Suppressor macrophage treated with lipopolysaccharide for 1 hour (primary cell): ENCODE measurements at places on chromosomes 2 and 18.
A peak's percentile ranks its signal among the peaks of the same experiment; 100 is the strongest.

DNA sequence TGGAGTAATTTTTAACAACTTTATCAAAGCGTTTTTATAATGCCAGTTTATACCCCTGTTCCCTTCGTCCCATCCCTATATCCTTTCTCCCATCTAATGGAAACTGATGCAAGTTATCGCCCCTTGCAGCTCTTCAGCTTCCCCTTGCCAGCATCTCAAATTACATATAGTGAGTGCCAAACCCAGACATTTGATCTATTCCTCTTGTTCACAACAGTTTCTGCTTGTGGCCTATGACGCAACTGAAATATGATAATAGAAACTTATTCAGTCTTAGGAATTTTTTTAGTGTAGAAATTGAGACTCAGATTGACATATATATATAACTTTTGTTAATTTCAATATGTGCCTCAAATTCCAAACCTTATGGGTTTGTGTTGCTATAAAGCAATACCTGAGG lies 562.2 kb upstream of the VWC2L start:
- no peak for DNase-seq

- peak; percentile 56 for DNase-seq
Measured at GRCh38 chr2:36380624-36381481, 25.3 kb downstream of the CRIM1 start.

- DNase-seq, result no peak
Measured at GRCh38 chr2:86815611-86816010, 24.9 kb upstream of the CD8A start.

- no peak for DNase-seq
Measured at GRCh38 chr18:36155851-36156757, 26.4 kb downstream of the ELP2 start.

- DNase-seq, result no peak
Measured at GRCh38 chr2:42351864-42352263, 9.2 kb downstream of the COX7A2L start.

DNA sequence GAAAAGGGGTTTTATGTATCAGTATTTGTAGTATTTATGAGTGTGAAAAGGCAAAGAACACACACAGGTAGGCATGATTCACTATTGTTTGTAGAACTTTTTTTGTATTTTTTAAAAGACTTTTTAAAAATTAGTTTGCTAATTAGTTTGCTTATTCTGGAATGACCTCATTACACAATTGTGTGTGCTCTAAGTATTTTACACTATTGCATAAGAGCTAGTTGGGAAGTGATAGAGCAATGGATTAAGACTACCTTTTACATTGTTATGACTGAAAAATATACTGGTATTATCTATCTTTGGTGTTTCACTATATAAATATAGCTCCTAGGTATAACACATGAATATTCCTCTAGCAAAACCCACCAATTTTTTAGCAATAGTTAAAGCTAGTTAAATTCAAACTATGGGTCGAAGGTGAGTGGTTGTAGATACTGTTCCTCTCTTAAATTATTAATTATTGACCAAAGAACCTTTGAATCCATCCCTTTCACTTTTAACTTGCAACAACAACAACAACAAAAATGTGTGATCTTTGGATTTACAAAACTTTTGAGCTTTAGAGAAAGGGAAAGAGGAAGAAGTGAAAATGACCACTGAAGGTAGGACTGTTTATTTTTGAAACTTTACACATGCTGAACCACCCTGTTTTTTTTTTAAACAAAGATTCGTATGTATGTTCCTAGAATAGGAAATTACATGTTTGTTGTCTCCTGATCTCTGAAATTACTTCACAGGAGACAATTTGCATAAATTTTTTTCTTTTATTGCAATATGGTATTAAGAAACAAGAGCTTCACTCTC lies 18.7 kb downstream of the ITPRID2 start:
- DNase-seq, result peak; percentile 65

DNA sequence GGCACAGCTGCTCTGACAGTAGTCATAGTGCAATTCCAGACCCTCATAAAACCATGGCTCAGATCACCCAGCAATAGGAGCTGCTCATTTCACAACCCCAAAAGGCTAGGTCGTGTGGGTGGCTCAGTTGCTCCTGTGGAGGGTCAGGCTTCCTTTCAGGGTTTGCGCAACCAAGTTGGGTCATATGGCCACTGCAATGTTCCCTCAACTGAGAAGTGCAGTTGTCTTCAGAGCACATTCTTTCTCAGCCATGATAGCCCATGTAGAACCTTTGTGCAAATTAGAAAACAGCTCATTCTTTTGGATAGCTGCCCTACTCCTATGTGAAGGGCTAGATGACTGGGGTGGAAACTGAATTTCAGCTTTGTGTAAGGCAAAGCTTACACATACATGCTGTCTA lies 3.2 kb downstream of the SERPINB13 start:
- peak; percentile 82 for DNase-seq

DNA sequence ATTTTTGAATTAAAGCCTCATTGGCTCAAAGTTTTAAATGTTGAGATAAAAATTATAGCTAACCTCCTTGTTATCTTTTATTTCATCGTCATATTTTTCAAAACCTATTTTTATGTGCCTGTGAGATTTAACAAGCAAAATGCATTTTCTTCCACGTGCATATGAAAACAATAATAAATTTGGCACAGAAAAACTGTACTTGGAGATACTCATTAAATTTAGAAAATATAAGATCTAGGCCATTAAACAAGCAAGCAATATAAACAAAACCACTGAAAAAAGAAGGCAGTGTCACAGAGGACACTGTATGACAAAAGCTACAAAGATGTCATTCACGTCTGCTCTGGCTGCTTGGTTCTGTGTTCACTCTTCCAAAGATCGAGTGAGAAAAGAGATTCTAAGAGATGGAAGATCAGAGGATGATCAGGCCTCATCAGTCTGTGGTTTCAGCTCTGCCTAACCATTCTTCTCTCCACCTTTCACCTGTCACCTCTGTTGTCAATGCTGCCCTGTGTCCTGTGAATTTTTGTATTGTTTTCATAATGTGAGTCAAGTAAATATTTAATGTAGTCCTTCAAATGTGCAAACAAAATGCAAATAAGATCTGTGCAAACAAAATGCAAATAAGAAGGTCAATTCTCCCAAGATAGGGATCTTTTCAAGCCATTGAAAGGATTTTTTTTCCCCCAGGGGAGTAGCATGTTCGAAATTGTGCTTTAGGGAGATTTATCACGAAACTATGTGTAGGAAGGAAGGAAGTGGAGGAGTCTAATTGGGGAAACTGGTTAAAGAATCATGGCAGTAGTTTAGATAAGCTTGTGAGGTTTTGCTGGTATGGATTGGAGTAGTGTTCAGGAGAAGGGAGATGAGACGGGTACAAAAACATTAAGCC lies 138.7 kb upstream of the RBMS1 start:
- no peak for DNase-seq

DNA sequence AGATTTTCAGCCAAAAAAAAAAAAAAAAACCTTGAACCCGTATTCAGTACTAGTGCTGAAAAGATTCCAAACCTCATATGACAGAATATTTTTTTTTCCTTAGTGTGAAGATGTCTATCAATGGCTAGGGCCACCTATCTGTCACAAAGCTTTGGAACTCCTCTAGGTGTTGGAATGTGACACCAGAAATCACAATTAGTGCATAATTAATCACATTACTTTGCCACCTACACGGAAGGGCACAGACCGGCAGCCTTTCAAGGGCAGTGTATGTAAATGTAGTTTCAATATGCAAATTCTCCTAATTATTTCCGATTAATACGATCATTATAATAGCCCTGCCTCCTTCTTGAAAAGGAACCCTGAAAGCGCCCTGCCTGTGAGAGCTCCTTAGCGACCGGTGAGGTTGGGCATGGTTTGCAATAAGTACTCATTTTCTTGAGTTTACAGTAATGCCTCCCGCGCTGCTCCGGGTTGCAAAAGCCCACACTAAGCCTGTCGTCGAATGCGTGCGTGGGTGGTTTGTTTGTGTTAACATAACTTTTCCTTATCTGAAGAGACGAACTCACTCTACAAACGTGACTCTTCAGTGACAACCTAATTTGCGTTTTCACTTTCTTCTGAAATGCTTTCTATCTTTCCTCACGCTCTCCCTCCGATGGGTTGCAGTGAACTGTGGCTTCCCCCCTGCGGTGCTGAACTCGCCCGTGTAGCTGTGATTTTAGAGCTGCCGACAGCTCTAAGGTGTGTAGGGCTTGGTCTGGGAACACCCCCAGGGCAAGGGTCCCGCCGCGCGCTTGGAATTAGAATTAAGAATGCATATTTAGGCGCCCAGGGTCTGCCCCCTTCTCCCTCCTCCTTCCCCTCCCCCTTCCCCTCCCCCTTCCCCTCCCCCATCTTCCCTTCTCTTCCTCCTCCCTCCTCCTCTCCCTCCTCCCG lies 765 bp upstream of the ID2 start:
- peak; percentile 93 for DNase-seq

DNA sequence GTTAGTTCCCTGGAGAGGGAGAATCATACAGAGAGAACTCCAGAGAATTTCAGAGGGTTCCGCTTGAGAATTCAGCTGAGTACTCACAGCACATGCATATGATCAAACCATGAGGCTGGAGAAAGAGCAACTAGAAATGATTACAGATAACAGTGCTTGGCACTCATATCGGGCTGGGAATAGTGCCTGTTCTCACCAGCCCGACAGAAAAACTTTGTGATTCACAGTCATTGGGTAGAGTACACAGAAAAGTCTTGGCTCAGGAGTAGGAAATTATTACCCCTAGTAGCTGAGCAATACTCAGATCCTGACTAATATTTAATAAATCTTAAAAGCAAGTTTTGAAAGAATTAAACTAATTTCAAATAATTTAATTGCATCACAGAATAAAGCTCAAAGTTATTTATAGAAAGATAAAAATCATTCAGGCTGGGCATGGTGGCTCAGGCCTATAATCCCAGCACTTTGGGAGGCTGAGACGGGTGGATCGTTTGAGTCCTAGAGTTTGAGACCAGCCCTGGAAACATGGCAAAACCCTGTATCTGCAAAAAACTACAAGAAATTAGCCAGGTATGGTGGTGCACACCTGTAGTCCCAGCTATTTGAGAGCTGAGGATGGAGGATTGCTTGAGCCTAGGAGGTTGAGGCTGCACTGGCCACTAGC lies 6.8 kb downstream of the WDPCP start:
- DNase-seq, result no peak

DNA sequence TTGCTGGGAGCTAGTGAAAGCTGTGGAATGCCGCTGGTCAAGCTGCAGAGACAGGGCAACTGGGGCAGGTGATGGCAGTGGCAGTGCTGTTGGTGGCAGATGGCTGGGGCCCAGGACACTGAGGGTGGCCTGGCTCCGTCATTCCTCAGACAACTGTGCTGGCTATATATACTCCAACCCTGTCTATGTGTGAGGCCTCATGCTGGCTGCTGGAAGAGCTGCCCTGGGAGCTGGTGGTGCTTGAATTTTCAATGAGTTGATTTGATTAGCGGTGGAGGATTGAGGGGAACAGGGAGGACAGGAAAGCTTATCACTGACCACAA lies 66.5 kb upstream of the TMEM200C start:
- DNase-seq, result no peak

DNA sequence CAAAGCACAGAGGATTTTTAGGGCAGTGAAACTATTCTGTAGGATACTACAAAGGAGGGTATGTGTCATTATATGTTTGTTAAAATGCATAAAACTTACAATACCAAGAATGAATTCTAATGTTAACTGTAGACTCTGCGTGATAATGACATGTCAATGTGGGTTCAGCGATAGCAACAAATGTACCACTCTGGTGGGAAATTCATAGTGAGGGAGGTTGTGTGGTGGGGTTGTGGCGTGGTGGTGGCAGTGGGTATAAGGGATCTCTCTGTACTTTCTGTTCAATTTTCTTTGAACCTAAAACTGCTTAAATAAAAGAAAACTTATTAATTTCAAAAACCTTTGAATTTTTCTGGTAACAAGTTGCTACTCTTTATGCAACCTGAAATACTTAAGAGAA lies 99.3 kb upstream of the SLC38A11 start:
- DNase-seq, result no peak

DNA sequence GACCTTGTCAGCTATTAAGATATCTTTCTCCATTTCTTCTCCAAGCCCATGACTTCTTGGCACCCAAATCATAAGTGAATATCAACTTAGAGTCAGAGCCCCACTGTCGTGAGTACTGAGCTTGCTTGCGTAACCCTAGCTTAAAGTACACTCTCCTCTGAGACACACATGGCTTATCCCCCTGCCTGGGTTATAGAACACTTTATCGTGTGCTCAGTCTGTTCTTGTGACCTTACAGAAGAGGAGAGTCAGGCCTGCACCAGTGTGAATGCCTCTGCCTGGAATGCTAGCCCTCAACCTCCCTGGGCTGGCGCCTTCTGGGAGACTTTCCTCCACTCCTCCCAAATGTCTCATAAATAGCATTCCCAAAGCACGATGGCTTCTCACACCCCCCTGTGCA lies 79.3 kb downstream of the CEP192 start:
- no peak for DNase-seq

DNA sequence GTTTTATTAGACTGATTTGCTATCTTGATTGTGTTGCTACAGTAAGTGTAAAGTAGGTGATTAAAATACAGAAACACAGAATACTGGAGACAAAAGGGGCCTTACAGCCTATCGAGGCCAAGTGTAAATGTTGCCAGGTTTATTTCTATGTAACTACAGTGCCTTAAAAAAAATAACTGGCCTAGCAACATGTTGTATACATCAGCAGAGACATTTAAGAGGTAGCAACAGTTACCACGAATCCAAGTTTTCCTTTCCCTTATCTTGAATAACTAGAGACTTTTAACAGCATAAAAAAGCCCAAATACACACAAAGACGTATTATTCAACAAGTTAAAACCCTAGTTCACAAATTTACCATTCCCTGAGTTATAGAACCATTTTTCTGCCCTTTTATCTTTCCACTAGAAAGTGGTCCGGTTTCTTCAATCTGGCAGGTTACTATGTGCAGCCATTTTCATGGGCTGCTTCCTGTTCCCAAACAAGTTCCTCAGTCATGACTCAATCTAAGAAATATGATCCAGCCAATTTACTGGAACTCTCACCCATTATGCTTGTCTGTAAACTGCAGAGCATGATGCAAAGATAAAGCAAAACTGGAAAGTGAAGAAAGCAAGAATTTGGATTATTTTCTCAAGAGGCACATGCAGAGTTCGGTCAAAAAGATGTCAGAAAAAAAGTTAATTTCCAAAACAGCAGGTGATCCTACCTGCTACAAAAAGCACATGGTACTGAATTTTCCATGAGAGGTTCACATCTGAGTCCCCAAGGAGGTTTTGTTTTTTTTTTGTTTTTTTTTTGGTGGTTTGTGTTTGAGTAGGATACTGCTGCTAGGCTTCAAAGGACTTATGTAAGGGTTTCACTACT lies 22.2 kb downstream of the NFE2L2 start:
- peak; percentile 57 for DNase-seq

DNA sequence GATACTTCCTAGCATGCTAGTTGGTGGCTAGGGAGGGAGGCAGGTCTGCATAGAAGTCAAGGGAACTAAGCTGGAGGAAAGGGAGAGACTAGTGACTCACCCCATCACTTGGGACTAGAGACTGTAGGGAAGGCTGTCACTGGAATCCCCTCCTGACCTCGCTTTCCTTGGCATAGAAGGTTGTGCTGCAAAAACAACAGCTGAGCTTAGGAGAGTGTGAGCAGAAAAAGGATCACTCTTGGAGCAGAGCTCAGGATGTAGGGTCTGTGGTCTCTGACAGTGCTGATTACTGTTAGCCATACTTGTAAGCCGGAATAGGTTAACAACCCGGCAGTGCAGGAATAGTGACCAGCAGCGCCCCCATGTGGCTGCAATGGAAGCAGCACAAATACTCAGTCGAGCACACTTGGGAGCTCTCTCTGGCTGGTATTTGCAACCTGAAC lies 66.9 kb upstream of the SMAD2 start:
- no peak for DNase-seq

- DNase-seq, result no peak
Measured at GRCh38 chr2:71511776-71512175, 58.4 kb downstream of the DYSF start.
